Activated T-helper 2 cell treated with anti-CD3 and anti-CD28 coated beads, Interferon-gamma antibody, Interleukin-2, Interleukin-4, amounts not matched to agents 10 μg/mL and 5 μg/mL and 100 μg/mL, durations not matched to agents 14 hours and 24 hours and 36 hours (primary cell): ENCODE measurements at places on chromosomes 12 and 14.

DNA sequence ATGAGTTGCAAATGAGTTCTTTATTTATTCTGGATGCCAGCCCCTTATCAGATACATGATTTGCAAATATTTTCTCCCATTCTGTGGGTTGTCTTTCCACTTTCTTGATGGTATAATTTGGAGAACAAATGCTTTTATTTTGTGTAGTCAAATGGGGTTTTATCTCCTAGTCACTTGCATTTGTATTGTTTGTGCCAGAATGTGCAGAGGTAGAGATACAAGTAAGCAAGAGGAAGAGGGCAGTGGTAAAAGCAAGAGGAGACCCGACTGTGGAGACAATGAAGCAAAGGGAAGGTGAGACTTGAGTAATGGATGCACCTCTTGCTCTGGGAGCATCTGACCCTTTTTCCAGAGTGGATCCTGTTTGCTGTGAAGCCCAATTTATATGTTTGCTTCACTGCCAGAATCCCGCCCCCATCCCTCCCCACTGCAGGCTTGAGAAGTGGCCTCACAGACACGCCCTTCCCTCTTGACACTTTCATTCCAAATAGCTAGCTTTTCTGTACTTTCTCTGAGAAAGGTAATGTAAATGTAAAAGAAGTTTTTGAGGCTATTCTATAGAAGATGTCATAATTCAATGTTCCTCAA lies 786 bp upstream of the PFKM start:
- DNase-seq: no peak

DNA sequence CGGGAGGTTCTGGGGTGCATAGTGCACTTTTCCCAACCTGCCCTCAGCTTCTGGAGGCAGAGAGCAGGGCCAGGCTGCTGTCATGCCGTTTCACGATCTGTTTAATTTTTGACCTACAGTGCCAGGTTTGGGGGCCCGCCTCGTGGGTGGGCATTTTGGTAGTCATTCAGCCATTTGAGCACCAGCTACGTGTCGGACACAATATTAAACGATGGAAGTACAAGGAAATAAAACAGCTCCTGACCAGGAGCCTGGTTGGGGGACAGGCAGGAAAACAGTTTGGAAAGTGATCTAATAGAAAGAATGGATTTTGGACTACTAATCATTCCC lies 708 bp downstream of the FNTB start:
- DNase-seq: no peak

GRCh38 chr14:55482936-55483605 lies 42.7 kb upstream of the TBPL2 start:
- DNase-seq: no peak

DNA sequence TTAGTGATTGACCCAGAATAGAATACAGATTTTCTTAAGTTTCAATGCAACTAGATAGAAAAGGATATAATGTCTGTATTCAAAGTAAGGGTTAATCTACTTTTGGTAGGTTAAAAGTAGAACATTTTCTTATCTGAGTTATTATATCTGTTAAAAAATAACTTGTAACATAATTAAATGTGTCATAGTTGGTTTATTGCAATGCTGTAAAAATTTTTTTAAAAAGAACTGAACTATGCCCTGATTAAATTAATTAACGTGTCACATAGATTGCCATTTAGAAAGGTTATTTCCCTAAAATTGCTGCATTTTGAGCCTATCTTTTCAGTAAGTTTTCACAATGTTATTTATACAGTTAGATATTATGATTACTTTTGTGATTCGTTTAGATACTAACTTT lies 89.2 kb downstream of the PDE3A start:
- DNase-seq: no peak

- no peak for DNase-seq
Observed at GRCh38 chr12:121766290-121767039, 27.0 kb downstream of the RHOF start.

DNA sequence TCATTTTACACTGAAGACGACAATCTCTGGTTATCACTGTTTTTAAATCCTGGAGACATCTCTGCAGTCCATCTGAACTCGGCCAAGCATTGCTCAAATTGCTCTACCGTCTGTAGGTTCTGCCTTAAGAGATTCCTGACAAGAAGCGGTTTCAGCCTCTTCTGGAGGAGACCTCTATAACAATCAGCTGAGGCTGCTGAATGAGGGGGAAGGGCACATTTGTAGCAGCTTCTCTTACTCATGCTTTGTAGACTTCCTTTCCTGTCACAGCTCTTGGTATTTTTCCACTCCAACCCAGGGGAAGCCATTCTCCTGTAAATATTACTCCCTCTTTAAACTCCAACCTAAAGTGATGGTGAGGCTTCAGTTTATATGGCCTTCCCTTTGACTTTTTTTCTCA lies 3.0 kb downstream of the ARG2 start:
- DNase-seq: no peak

- DNase-seq: no peak
Observed at GRCh38 chr12:127728285-127728684, 538.7 kb upstream of the TMEM132C start.

- no peak for DNase-seq
Observed at GRCh38 chr14:35229084-35229791, 62.9 kb upstream of the PSMA6 start.

- no peak for DNase-seq
Observed at GRCh38 chr12:13024531-13024916, 19.7 kb upstream of the FAM234B start.

DNA sequence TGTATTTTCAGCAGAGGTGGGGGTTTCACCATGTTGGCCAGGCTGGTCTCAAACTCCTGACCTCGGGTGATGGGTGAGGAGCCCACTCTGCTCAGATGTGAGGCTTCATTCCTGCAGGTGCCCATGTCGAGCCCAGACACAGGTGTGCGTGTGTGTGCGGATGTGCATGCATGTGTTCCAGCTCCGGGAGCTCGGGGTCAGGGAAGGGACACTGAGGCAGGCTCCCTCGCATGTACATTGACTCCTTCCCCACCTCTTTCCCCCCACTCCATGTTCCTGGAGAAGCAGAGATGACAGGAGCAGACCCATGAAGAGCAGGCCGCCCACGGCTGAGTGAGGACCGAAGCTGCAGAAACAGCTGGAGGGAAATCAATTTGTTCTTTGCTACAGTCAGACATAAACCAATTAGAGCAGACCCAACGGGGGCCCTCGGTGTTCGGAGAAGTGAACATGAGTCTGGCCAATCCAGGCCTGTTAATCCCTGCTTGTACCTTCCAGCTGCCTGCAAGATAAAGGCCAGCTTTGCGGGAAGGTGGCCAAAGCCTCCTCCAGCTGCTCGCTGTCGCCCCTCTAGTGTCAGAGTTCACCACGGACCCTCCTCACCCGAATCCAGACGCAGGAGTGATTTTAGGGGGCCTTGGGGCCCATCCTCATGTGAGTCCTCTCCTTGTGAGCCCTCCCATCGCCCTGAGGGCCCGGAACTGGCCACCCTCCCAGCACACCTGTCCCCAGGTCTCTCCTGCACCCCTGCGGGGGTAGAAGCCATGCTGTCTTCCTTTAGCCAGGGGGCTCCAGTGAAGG lies 321.0 kb upstream of the RTL1 start:
- no peak for DNase-seq

DNA sequence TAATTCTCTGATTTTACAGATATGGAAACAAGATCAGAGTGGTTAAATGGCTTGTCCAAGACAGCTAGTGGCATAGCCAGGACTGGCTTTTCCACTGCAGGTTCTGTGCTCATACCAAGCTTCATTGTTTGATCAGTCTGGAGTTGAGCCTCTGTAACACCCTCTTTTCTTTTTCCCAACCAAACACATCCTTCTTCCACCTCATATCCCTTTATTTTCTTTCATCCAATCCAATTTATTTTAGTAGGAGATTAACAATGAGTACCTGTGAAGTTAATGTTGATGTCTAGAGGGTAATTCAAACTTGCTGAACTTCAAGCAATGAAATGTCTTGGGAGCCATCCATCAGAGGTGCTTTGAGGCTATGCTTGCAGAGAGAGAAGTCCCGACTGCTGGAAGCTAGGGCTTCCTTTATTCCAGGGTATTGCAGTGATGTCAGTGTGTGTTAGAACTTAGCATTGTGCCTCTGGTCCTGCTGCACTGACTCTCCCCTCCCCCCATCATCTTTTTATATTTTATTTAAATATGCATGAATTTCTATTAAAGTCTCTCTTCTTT lies 452.1 kb upstream of the PDE3A start:
- no peak for DNase-seq

GRCh38 chr12:22882559-22882958 lies 257.6 kb downstream of the ETNK1 start:
- no peak for DNase-seq
